ENCODE measurements at places on chromosomes 4 and X.

- no peak for DNase-seq
These were observed at the start of gene DCAF8L1 for GRCh38 chrX:27981349-27981748. Gene DCAF8L1, minus strand, starts transcription at chrX:27981449. Its CDS starts 115 bp downstream, at chrX:27981334.

DNA sequence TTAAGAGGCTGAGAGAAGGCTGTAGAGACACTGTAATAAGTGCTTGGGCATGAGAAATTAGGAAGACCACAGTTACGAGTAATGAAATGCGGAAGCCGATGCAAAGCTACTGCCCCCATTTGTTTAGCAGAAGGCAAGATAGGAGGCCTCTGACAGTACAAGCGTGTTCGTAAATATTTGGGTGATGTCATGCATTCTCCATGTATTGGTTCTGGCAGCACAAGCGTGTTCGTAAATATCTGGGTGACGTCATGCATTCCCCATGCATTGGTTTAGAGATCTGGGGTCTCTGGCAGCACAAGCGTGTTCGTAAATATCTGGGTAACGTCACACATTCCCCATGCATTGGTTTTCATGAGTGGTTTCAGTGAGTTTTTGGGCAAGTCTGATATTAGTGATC, 661.5 kb upstream of the FRG1 start:
- no peak for DNase-seq

- DNase-seq, result no peak
These were observed 68.1 kb downstream of the SORBS2 start for GRCh38 chr4:185743722-185744487.

GRCh38 chrX:41823402-41823801, 99.4 kb downstream of the GPR82 start:
- no peak for DNase-seq

DNA sequence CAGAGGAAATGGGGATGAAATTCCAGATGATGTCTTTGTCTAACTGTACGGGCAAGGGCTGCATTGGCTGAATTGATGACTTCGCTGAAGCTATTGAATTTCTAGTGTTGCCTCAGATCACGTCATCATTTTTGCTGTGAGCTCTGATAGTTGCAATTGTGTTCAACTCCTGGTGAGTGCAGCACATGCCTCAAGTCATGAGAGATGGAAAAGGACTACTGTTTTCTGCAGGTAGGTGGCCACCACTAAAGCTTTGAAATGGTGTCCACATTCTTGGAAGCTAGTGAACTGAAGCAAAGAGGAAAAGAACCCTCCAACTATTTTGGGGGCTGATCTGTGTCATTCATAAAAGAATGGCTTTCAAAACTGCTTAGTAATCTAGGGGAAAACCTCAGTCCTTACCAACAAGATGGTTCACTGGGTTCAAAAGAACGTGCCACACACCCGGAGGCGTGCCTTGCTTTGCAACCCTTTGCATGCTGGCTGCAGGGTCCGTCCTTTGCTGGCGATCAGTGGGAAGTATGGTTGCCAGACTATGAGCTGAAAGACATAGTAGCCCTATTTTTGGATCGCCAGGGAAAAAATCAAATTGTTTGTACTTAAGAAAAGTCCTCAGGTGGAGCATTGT, 88.1 kb upstream of the STOX2 start:
- DNase-seq, result no peak

GRCh38 chrX:14956813-14957582, 83.8 kb downstream of the MOSPD2 start:
- no peak for DNase-seq

- no peak for DNase-seq
These were observed 748.7 kb downstream of the TRIML1 start for GRCh38 chr4:188887905-188888304.

- DNase-seq, result no peak
These were observed 244.6 kb upstream of the TENM3 start for GRCh38 chr4:181998398-181999295.
